WERI-Rb-1 (cell line): ENCODE measurements at places on chromosomes 5 and 9.

DNA sequence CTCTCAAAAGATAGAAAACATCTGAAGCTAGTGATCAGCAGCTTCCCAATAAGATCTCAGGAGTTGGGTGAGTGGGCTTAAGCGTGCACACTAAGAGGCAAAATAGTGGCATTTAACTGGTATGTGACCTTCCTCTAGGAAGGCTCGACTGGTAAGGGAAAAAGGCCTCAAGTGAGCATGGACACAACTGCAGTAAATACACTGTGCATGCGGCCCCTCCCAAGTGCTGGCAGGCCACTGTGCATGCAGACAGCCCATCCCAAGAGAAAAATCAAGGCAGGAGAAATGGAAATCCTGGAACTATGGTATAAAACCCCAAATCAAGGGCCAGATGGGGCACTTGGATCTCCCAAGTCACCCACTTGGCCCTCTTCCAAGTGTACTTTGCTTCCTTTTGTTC is 112.7 kb downstream of the SMC2 start:
- no peak for DNase-seq

DNA sequence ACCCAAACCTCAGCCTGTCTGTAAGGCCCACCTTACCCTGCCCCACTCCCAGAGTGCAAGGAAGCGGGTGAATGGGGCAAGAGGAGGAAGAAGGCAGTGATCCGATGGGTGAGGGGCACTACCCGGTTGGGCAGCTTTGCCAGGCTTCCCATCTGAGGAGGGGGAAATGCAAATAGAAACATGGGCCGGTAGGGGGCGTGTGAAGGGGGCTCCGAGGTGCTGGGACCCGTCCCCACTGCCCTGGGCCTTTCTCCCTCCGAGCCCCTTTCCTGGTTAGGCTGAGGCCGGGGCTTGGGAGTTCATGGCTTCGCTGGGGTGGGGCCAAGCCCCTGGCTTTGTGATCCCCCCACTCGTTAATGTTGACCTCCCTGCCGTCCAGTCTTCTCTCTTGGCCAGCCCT is 23.6 kb upstream of the MYORG start:
- no peak for DNase-seq

DNA sequence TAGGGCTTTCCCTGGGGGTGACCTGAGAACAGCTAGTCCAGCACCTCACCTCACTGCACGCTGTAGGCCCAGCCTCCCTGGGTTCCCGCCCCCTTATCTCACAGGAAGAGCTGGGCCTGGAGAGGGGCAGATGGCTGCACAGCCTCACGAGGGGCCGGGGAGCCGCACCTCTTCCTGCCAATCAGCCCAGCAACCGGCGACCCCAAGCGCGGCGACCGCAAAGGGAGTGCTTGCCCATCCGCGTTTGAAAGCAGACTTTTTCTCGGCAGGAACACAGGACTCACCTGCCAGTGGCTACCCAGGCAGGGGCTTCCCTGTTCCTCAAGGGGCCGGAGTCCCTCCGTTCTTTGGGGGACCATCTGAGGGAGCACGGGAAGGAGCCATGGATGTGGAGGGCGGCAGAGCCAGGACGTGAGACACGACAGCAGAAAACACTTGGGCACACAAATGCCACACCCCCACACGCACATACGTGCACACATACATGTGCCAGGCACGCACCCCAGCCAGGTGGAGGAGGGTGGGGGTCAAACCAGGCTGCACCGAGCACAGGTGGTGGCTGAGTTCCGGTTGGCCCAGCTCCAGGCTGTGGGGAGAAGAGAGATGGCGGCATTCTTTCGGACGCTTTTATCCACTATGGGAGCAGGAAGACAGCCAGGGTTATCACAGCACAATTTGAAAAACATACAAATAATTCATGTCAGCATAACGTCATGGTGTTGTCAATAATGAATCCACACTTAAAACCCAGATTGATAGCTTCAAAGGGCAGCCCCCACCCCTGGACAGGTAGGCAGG is 11.3 kb downstream of the TMEM250 start:
- DNase-seq: peak; percentile 90

DNA sequence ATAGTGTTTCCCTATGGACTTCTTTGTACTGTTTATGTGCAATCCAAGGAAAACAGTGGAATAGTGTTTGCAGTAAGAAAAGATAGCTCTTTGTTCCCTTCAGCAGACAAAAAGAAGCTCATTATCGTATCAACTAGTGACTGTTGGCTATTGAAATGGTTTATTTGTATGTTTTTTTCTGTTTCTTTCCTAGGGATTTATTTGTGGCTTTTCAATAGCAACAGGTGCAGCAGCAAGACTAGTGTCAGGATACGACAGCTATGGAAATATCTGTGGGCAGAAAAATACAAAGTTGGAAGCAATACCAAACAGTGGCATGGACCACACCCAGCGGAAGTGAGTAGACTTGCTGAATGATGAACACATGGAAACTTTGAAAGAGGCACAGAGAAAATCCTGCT is 65.1 kb downstream of the SLC44A1 start:
- DNase-seq: no peak

- DNase-seq: no peak
These were observed 216.1 kb downstream of the TRIM36 start for GRCh38 chr5:114953565-114953964.

- DNase-seq: no peak
These were observed 215.1 kb downstream of the SEC61B start for GRCh38 chr9:99437145-99437544.

GRCh38 chr5:89399548-89399947 is 516.6 kb upstream of the MEF2C start:
- no peak for DNase-seq

GRCh38 chr9:135796784-135797485 is 95.0 kb downstream of the KCNT1 start:
- no peak for DNase-seq

DNA sequence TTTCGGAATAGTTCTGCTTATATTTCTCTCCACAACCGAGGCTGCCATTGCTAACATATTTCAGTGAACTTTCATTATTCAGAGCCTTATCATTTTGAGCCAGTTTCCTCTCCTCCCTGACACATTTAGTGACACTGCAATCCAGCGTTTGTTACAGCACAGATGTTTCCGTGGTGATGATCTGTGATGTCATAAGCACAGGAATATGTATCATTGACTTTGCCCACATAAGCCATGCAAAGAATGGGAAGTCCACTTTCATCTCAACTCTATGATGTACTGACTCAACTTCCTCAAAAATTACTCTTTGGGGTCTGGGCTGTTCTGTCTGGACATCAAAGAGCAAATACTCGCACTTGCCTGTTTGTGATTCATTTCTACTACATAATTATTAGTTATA is 291.8 kb downstream of the EBF1 start:
- no peak for DNase-seq

GRCh38 chr9:17905366-17905765 is 326.5 kb downstream of the SH3GL2 start:
- no peak for DNase-seq

DNA sequence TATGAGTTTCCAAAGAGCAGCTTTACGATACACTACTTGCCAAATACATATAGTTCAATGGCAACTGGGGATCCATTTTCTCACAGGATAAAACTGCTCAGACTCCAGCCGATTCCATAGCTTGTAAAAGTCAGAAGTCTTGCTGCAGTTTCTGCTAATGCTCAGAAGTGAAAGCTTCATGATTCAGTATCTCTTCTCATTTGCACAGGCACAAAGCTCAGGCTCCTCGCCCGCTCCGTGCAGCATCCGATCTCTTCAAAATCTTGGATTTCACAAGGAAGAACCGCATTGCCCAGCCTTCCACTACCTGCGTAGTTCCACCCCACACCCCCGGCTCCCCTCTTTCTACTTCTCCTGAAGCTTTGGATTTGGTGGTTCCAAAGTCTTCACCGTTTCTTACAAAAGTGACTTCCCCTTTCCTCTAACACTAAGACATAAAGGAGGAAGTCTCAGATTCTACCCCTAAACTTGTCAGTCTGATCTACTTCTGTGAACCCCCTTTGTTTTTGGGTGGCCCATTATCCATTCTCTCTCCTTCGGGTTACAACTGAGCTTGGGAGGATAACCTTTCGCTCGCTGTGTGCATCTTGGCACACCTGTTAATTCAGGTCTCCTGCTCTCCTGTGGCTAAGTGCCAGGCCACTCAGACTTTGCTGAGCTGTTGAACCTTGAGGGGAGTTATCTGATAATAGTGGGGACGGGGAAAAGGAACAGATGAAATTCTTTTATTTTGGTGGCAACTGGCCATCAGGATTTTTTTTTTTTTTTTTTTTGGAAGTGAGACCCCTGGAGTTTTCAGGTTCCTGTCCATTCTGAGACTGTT is 194.1 kb downstream of the GNA14 start:
- no peak for DNase-seq

DNA sequence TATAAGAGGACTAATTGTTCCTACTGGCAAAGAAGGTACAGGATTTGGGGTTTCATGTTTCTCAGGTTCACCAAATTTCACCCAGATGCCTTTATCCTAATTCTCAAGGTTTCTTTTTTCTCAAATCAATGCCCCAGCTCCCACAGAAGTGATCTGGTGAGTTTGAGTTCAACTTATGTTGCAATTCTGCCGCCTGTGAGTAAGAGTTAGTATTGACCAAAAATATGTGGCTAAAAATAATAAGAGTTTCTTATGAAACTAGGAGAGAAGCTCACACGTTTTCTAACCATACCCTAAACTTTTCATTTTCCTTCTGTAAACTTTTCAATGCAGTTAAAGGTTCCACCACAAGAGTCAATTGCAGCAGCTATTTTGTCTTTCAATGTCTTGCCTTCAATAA is 15.1 kb downstream of the SLCO6A1 start:
- DNase-seq: no peak

- DNase-seq: no peak
These were observed 157.0 kb downstream of the DENND1A start for GRCh38 chr9:123772967-123773366.

GRCh38 chr9:130313103-130313858 is 47.7 kb downstream of the HMCN2 start:
- no peak for DNase-seq

DNA sequence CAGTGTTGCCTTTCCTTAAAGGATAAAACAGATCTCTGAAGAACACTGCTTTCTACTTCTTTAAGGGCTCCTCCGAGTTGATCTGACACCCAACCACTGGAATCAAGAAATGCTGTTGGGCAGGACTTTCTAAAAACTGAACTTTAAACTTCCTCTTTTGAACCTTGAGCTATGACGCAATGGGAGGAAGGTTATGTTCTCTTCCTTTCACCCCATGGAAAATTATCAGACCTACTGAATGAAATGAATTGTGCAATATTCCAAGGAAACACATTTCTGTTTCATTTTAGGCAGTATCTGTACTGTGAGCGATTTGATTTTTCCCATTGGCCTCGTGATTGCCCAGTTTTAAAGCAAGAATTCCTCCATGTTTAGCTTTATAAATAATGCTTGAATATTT is 206.0 kb upstream of the PRR16 start:
- DNase-seq: no peak

DNA sequence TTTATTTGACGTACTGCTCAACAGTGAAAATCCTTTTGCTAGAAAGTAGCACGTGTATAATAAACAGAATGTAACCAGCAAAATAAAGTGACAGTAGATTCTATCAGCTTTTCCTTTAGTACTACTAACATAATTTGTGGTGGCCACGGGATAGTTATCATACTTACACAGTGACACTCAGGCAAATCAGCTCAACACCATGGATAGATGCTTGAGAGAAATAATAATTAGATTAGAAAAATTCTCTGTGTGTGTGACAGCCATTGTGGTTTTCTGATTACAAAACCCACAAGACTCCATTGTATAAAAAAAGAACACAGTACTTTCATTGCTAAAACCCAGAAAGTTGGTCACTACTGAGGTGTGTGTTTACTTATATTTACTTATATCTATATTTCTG is 101.1 kb downstream of the MUSK start:
- no peak for DNase-seq

DNA sequence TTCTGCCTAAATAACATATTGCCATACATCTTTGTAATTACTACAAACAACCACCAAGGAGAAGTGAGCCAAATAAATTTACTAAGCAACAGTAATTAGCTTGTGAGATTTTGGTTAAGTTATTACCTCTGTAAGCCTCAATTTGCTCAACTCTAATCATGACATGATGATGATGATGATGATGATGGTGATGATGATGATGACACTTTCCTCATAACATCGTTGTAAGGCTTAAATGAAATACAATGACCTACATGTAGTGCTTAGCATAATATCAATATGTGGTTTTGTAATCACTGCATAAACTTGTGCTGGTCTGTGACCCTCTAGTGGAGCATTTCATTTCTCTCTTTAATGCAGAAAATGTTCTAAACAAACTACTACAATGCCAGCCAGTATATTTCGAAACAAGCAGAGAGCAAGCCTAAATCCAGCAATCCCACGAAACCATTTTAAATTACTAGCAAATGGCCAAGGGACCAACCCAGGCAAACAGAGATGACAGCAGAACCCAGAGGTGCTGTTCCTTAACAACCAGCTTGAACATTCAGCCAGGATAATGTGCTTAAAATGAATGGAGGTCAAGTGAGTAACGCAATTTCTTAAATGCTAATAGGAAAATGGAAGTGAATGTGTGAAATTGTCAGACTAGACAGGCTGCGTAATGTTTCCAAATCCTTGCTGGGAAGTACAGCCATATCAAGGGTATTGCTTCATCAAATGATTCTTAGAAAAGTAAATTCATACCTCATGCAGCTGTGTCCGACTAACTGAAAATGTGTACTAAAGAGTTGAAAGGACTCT is 281.9 kb upstream of the PUM3 start:
- DNase-seq: no peak

DNA sequence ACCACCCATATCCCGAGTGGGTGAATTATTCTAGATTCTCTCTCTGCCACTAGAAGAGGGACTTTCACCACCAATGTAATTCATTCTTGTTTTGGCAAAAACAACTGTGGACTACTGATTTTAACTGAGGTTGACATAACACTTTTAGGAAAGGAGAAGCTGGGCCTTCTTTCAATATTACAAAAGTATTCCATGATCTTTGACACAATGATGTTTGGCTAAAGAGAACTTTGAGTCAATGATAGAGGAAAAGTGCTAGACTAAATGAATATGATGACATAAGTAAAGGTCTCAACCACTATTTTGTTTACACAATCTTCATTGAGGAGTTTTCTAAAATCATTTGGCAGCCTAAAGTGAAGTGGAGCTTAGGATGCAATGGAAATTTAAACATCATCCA is 336.9 kb upstream of the PDE4D start:
- no peak for DNase-seq

GRCh38 chr5:84273517-84273883 is 111.2 kb downstream of the EDIL3 start:
- DNase-seq: no peak

GRCh38 chr5:95931079-95931833 is 30.4 kb downstream of the ELL2 start:
- no peak for DNase-seq
